ENCODE measurements at places on chromosomes 6 and 20.

- DNase-seq = no peak
Measured at GRCh38 chr6:95248499-95248898, 328.8 kb upstream of the MANEA start.

DNA sequence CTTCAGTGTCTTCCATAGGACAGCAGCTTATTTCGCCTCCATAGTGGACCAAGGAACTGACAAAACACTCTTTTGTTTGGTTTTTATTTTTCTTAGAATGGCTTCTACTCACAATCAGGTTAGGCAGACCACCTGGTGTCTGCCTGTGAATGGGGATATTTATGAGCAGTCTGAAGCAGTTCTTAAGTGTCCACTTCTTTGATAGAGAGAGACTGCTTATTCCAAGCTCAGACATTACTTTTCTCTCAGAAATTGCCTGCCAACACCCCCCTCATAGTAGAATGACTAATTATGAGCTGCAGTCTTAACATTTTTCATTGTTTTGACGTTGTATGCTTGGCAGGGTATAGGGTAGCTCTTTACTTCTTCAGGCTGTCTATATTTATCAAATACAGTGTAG lies 174.7 kb downstream of the ZFAND3 start:
- DNase-seq = no peak

- DNase-seq = no peak
Measured at GRCh38 chr6:37347670-37348111, 6.1 kb upstream of the RNF8 start.

GRCh38 chr6:104226790-104227446 lies 632.8 kb downstream of the HACE1 start:
- no peak for DNase-seq

DNA sequence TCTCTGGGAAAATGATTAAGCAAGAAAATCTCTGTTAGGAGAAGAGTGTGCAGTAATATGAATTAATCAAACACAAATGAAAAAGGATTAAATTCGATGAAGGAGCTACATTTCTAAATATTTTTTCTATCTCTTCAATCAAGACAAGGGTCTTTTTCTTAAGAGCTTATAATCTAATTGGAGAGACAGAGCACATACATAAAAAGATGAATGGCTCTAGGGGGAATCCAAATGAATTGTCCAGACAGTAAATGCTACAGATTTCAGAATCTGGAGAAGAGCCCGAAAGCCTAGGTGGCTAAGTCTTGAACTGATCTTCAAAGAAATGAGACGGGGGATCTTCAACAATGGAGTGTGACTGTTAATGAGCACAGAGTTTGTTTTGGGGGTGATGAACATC lies 723.6 kb downstream of the UTRN start:
- DNase-seq = no peak

GRCh38 chr6:3795836-3796718 lies 44.6 kb upstream of the PXDC1 start:
- no peak for DNase-seq
